Adipocyte (in vitro differentiated cells): ENCODE measurements at places on chromosomes 12 and 14.

DNA sequence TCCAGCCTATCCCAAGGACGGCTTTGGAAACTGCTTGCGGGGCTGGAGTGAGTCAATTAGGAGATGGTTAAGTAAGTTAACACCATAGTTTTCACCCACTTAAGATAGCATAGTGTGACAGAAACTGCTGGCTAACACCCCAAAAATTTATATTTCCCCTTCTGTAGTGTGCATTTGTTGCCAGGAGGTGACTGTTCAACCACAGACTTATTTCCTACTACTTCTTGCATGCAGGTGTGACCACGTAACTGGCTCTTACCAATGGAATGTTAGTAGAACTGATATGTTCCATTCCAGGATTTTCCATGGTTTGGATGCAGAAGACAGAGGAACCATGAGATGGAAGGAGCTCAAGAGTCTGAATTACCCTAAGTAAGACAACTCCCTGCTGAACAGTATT is 52.9 kb upstream of the SLC35F4 start:
- DNase-seq: no peak

DNA sequence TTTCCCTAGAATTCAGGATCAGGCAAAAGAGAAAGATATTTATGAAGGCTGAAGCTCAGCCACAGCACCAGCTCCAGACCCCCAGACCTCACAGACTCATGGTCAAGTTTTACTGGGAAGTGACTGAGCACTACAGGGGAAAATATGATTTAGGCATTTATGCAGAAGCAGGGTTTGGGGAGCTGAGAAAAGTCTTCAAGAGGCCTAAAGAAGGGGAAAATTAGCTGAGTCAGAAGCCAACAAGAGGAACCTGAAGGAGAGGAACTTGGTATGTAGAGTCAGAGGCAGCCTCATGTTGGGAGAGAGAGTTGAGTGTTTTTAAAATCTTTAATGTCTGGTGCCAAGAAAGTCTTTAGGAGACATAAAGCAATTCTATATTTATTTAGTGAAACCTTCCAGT is 63.0 kb downstream of the FOS start:
- peak; percentile 2 for DNase-seq

DNA sequence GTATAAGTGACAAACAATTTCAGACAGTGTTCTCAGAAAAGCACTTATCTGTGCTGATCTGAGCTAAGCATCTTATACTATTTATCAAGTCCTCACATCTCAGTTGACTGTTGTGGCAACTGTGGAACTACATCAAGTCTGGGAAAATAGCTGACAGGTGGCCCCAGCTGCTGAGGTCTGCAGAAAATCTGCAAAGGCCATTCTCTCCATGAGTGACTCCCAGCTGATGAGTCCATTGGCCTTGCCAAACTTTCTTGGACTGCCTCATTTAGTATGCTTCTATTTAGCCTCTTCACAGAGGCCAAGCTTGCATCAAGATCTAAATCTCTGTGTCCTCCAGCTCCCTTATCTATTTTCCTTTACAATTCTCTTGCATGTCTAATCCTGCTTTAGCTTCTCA is 174.5 kb upstream of the RBM19 start:
- no peak for DNase-seq

- DNase-seq: no peak
These were observed 24.8 kb upstream of the NUBPL start for GRCh38 chr14:31536201-31536960.

DNA sequence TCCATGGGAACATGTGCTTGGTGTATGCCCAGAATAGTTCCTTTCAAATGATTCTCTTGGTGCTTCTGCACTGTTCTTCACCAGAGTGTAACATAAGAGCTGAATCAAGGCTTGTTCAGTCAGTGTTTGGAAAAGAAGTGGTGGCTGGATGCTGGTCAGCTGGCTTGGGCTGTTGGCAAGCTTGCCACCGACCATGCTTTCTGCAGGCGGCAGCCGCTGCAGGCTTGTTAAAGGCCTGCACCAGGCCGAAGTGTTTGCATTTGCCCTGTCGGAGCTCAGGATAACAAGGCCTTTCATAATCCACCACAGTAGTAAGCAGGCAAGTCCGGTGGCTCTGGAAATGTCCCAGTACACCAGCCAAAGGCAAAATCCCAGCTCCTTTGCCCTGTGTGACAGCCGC is 26.9 kb downstream of the DAAM1 start:
- no peak for DNase-seq

GRCh38 chr14:35965400-35965799 is 139.3 kb downstream of the BRMS1L start:
- no peak for DNase-seq

- DNase-seq: no peak
These were observed 98.5 kb downstream of the RFLNA start for GRCh38 chr12:124393414-124393790.

DNA sequence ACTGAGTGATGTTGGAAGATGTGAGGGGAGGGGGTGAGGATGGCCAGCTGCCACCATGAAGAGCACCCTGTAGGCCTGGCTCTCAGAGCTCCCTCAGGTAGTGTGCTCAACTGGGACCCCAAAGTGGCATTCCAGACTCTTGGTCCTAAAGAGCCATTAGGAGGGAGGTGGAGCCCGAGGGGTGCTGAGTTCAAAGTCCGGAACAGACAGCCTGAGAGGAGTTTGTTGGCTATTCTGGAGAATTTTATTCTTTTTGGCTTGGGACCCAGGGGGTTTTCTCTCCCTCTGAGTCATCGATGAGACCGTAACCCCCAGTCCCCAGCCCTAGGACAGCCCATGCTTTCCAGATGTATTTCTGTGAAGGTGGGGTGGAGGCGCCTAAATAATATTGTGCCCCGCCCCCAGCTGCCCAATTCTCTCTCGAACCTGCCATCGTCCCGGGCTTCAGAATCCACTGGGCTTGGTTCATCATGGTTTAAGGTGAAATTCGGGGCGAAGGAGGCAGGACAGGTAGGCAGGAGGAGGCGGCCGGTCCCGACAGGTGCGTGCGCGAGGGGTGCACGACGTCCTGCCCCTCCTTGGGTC is 690 bp upstream of the RBP5 start:
- DNase-seq: peak; percentile 25

DNA sequence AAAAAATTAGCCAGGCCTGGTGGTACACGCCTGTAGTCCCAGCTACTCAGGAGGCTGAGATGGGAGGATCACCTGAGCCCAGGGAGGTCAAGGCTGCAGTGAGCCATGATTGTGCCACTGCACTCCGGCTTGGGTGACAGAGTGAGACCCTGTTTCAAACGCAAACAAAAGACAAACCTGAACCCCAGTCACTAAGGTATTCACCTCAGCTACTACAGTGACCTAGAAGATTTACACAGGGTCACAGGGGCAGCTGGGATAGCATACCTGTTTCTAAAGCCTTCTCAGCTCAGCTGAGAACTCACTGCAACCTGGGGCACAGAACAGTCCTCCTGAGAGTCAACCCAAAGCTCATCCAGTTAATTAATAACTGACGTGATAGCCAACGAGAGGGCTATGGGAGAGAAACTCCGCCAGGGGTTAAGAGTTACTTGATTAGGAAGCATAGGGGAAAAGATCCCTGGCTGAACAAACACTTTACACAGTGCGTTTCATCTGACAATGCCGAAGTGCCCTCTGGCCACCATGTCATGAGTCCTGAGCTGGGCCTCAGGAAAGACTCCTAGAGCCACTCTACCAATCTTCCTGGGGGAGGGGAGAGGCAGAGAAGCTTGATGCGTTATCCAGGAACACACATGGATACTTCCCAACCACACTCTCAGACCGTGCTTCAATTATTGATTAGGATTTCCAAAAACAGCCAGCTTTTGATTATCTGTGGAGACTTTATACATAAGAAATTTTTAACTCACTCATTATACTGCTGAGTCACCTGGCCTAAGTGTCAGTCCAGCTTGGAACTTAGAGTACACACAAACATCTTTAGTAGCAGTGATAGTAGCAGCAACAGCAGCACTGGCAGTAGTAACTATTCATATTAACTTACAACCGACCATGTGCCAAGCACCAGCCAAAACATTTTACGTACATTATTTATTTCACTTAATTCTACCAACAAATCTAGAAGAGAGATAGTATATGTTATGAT is 48.2 kb downstream of the FOXN3 start:
- DNase-seq: no peak

- DNase-seq: no peak
These were observed 463.2 kb upstream of the MGAT4C start for GRCh38 chr12:86719381-86719780.

DNA sequence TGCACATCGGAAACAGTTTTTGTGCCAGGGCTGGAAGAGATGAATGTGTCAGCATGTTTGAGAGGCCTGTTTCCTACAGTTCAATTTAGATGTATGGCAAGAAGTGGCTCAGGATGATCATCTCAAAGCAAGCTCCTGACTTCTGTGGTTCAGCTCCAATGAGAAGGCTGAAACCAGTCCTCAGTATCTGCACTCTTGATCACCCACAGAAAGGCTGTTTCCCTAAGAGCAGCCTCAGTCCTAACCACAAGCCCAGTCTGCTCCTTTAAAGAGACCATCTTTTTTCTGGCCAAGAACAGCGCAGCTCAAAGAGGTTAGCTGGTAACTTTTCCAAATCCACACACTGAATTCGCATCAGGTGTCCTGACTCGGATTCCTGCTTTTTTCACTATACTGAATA is 19.2 kb downstream of the CSRP2 start:
- no peak for DNase-seq

- DNase-seq: peak; percentile 79
These were observed 8.1 kb downstream of the CORO1C start for GRCh38 chr12:108722992-108723766.

- DNase-seq: no peak
These were observed 487.5 kb downstream of the TMEM121 start for GRCh38 chr14:106013879-106014376.

DNA sequence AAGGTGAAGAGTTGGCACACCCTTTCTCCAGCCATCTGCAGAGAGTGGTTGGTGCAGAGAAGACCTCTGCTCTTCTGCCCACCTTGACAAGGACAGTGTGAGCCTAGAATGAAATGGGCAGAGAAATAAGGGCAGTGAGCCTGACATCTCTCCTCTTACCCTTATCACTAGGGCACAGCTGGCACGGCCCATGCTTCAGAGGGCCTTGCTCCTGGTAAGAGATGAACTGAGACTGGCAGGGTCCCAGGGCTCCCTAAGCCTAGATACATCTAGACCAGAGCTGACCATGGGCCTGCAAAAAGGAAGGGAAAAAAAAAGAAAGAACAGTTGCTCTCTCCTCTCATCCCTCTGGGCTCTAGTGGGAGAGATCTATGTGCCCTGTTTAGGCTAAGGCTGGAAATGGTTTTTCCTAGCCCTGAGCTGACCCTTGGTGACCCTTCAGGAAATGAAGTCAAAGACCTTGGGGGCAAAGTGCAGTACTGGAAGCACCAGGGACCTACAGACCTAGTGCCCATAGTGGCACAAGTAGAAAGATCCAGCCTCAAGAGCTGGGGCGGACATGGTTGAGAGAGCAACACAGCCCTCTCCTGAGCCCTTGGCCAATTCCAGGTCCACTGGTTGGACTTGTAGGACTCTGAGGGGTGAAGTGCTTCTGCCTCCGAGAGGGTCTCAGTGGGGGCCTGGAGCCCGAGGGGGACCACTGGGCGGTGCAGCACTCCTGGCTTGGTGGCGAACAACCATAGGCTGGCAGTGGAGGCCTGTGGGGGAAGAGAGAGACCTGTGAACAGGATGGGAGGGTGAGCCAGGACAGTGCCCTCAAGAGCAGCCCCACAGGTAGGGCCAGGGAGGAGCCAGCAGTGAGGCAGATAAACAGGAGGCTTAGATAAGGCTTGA is 22.0 kb downstream of the PRPF40B start:
- DNase-seq: no peak

GRCh38 chr12:127125607-127126259 is 1141.2 kb upstream of the TMEM132C start:
- peak; percentile 74 for DNase-seq

DNA sequence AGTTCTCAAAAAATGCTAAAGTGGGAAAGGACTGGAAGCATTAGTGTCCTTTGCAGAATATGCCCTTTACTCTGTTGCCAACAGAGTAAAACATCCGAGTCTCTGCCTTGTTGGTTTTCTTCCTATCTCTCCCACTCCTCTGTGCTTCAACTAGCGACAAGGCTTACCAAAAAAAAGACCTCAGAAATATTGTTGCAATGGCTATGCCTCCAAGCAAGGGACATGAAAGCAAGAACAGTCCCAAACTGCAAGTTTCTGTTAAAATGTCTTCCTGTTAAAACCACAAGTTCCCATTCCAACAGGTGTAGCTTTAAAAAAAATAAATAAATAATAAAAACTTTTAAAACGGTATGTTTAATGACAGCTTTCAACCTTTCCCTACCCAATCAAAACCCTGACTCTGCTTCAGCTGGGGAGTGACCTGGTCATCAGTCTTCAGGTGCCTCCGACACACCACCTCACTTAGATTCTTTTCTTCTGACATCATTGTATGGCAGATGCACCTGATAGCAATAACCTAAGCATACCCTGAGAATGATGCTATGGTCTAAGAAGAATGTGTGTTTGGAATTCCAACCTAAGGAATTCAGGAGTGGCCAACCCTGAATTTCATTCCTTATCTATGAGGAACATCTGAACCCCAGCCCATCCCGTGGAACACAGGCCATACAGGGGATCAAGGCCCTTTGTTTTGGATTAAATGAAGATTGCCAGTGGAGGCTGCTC is 81.0 kb downstream of the RPS29 start:
- no peak for DNase-seq

- DNase-seq: no peak
These were observed 203.7 kb downstream of the RMST start for GRCh38 chr12:97666263-97666662.

DNA sequence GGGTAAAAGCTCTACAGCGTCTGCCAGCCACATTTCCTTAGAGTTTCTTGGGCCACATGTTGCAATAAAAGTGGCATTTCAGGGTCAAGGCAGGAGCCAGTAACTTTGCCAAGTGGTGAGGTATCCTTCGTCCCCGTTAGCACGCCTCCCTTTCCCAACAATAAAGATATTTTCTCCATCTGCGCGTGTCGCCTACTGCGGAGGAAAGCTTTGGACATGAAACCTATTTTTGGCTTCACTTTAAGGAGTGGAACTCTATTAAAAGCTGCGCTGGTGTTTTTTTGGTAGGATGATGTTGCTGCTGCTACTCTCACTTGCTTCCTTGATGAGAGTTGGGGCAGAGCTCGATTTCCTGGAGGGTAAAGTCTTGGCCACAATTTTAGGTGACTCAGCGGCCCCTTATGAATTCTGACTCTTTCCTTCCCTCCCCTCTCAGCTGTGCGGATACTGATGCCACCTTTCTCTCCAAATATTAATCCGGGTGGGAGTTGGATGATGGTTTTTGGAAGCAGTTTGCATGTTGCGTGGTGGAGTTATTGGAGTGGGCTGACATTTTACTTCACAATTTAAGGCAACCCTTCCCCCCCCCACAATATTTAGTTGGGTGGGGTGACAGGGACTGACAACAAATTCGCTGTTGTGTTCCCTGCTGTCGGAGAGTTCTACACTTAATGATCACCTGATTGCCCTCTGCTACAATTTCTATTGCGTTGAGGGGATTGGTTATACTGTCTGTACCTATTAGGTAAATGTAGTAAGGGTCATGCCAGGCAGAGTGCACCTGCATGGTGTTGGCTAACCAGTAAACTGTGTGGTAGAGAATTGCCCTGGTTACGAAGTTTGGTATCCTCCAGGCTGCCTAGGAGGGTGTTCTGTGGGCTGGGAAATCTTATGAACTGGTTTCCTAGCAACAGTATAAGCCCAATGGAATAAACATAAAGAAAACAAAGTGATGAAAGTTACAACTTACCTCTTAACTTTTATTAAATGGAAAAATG is 1.1 kb downstream of the CCDC91 start:
- peak; percentile 52 for DNase-seq

- DNase-seq: no peak
These were observed 23.5 kb upstream of the AMN start for GRCh38 chr14:102898776-102899515.
